SIG-M5 (cell line): ENCODE measurements at places on chromosomes 5 and 9.

DNA sequence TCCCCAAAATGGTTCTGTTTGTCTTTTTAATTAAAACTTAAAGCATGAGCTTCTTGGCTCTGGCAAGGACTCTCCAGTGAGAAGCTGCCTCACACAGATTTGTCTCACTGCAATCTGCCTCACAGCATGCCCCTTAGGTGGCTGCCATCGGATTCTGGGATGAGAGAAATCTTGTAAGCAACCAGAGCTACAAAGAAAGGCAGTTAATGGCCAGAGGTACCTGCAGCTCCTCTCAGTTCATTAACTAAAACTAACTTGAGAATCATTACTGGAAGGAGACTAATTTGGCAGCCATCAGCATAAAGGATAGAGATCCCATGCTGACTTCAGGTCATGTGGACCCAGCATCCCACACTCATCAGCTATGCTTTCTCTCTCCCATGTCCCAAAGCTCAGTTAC is 220.6 kb upstream of the DMAC1 start:
- DNase-seq, result no peak

DNA sequence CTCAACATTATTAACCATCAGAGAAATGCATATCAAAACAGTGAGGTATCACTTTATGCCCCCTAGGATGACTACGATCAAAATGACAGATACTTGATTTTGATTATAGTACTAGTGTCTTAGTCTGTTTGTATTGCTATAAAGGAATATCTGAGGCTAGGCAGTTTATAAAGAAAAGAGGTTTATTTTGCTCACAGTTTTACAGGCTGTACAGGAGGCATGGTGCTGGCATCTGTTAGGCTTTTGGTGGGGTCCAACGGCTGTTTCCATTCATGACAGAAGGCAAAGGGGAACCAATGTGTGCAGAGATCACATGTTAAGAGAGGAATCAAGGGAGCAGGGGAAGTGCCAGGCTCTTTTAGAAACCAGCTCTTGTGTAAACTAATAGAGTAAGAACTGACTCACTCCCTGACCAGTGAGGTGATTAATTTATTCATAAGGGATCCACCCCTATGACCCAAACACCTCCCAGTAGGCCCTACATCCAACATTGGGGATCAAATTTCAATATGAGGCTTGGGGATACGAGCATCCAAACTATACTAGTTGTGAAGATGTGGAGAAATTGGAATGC is 16.0 kb upstream of the AFF4 start:
- peak; percentile 38 for DNase-seq

- no peak for DNase-seq
Measured at GRCh38 chr5:170427672-170428236, 38.6 kb upstream of the KCNMB1 start.

GRCh38 chr5:73394610-73395009 is 54.0 kb downstream of the FOXD1 start:
- DNase-seq, result no peak

DNA sequence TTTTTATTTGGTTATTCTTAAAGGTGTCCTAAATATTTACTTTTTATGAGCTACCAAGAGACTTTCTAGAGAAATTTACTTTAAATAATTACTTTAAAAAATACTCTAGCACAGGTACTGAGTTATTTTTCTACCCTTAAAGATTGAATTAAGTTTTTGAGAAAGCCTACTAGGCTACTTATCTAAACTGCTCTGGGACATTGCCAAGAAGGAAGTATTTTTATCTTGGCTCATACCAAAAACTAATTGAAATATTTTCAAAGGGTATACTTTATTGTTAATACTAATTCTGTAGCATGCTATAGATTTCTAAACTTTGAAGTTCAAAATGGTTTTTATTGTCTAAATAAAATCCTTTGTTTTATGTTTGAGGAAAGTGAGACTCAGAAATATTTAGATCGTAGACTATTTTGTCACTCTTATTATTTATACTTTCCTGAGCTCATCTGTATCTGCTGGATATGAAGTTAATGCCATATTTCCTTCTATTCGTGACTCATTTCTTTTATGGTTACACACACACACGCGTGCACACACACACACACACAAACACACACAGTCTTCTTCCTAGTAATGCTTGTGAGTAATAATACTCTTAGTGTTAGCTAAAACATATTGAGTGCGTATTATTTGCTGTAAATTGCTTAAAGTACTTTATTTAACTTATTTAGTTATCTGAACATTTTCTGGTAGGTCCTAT is 89.5 kb downstream of the MAN2A1 start:
- DNase-seq, result no peak

- DNase-seq, result no peak
Measured at GRCh38 chr5:115948091-115948534, 14.2 kb upstream of the LVRN start.
